ENCODE measurements at places on chromosomes 2 and 18.

- no peak for DNase-seq
Observed at GRCh38 chr2:15238028-15238427, 323.1 kb downstream of the NBAS start.

DNA sequence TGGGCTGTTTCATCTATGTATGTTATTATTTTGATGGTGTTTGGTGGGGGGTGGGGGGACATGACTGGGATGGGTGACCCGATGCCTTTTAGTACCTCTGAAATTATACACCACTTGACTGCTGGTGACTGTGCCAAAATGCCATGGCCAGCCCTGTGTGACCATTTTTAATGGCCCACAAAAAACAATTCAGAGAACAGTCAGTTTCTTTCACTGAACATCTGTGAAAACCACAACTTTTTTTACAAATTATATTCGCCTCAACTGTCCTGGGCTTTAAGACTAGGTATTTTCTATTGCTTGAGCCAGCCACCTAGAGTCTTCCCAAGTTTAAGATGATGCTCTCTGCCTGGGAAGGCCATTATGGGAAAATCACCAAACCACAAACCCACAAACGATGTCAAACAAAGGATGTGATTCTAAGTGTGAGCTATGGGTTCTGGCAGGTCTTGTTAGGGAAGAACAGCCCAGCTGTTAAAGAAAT is 33.9 kb downstream of the FN1 start:
- DNase-seq = no peak

DNA sequence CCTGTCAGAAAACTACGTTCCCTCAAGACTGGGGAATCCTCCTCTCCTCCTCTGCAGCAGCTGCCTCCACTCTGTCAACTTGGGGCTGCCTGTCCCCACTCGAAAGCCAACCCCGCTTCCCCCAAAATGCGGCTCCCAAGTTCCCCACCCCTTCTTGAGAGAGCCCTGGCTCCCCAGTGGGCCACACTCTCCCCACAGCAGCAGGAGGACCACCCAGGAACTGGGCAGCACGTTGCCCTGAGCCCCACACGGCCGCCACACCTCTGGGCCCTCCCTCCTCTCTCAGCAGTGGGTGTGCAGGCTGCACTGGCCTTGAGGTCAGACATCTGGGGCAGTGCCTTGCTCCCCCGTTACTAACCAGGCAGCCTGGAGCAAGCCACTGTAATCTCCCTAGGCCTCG is 9.6 kb upstream of the TEX51 start:
- DNase-seq = no peak

GRCh38 chr2:145777914-145778313 is 1258.0 kb upstream of the ZEB2 start:
- no peak for DNase-seq

GRCh38 chr2:48715956-48716355 is 39.6 kb downstream of the LHCGR start:
- no peak for DNase-seq

DNA sequence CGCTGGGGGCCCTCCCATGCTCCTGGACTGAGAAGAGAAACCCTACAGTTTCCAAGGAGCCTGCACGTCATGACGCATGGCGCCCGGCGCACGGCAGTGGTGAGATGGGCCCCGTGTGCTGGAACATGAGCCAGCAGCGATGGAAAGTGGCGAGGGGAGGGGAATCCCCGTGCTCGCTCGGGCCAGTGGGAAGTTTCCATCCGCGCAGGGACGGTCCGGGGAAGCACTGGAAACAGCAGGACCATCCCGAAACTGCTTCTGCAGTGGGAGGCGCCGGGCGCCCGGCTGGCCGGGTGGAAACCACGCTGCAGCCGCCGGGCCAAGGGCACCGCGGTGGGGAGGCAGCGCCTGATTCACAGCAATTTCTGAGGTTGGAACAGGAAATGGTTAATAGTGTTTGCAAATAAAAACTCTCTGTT is 4.9 kb upstream of the PDCD1 start:
- DNase-seq = no peak

DNA sequence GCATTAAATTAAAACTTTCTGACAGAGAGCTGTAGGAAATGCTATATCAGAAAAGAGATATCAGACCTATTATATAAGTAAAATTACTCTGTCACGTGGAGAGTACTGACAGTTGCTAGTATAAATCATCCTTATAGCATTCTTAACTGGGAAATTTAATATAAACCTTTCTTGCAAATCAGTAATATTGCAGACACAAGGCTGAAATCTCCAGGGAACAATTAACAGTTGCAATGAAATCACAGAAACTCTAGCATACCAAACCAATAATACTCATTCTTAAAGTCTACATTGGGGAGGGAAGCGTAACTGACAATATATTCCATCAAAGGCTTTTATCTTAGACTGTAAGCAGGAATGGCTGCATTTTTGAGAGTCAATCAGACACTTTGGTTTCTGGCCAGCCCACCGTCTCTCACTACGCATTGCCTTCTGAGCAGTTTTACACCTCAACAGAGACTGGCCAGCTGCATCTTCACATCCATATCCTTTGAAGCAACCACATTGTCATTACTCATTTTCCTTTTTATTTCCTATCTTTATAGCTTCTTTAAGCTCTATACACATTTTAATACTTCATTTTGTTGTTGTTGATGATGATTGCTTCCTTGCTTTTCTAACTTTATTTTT is 536.0 kb upstream of the CDH2 start:
- no peak for DNase-seq

DNA sequence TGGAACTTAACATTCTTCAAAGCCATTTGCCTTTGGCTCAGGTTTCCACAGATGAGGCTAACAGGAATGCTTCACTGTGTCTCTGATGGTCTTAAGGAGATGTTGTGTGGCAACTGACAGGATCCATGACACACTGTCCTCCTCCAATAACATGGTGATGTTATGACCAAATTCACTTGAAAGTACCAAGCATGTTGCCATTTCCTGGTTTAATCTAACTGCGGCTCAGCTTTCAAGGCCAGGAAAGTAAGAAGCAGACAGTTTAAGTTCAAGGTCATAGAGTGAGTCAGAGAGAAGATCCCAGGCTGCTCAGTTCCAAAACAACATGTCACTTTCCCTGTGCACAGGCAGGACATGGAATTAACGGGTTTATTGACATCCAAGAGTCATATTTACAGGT is 513.6 kb downstream of the STK39 start:
- no peak for DNase-seq

GRCh38 chr2:23692851-23693605 is 233.9 kb downstream of the ATAD2B start:
- no peak for DNase-seq

DNA sequence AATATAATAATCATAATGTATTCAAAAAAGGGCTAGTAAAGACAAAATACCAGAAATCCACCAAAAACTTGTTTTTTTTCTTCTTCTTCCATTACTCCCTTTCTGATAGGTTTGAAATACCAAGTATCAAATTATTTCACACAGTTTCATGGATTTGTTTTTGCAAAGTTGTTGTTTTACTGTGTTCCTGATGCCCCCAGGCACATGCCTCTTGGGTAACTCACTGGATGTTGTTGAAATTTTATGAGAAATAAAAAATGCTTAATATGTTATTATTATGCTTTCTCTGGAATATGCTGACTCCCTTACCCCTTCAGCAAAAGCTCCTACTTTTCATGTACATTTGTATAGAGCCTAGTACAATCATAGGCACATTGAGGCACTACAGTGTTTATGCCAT is 419.6 kb downstream of the NRXN1 start:
- DNase-seq = no peak

GRCh38 chr2:224910574-224910925 is 131.7 kb downstream of the DOCK10 start:
- no peak for DNase-seq

DNA sequence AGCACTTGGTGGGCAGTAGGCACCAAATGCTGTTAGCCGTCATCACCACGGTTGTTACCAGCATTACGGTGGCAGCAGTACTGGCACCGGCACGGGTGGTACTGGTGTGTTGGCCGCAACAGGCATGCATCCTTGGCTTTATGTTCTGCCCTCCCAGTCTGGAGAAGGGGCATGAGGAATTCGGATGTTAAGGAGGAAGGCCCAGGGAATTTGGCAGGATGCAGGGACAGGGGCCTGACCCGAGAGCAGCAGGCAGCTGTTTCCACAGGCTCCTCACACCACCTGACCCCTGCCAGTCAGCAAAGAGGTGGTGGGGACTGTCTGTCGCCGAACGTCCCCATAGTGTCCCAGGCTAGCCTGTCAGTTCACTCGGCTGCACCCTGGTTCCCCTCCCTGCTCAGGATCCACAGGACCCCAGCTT is 79.0 kb downstream of the EDAR start:
- DNase-seq = no peak

- no peak for DNase-seq
Observed at GRCh38 chr2:119066272-119066804, 92.2 kb downstream of the C1QL2 start.

Data from stimulated activated CD8-positive, alpha-beta memory T cell treated with anti-CD3 and anti-CD28 coated beads, Interleukin-15, amount 100 ng/mL, for 1 hour (primary cell).